ENCODE measurements at places on chromosomes 4 and X.
A peak's percentile ranks its signal among the peaks of the same experiment; 100 is the strongest.

- DNase-seq = no peak
Observed at GRCh38 chrX:46321676-46322075, 223.5 kb downstream of the ZNF674 start.

- DNase-seq = no peak
Observed at GRCh38 chr4:86870442-86871069, 21.4 kb upstream of the SLC10A6 start.

DNA sequence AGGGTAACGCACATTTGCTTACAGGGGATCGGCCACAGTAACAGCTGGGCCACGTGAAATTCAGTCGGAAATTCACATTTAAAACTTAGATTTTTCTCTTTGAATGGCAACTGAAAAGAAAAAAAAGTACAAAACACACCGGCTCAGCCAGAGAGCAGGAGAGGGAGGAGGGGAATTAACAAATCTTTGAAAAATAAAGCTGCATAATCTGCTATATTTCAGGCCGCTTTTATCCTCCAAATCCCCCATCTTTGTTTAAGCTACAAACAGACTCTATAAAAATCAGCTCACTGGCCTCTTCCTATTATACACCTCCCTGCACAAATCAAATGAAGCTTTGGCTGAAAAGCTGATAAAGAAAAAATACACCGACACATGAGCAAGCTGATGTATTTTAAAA, 169.1 kb downstream of the LDB2 start:
- no peak for DNase-seq

- no peak for DNase-seq
Observed at GRCh38 chr4:87251106-87251505, 30.7 kb upstream of the KLHL8 start.

GRCh38 chrX:12223650-12224049, 85.4 kb downstream of the FRMPD4 start:
- no peak for DNase-seq

DNA sequence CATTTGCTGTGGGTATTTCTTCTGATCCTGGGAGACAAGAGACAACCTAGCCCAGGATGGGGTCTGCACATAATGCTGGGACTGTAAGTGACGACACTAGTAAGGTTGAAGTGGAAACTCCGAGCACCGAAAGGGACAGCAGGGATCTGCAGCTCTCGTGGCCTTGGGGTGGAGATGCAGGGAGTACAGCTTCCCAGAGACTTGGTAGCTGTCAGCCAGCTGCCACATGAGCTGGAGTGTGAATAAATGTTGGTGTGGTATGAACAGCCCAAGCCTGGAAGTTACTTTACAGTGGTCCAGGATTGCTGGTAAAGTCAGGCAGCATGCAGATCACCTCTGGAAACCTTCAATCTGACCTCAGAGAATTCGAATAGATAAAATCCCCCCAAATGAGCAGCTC, 97.6 kb downstream of the FAM193A start:
- no peak for DNase-seq

GRCh38 chr4:24067367-24068193, 177.7 kb upstream of the PPARGC1A start:
- peak; percentile 5 for DNase-seq

GRCh38 chr4:158295053-158295452, 84.8 kb downstream of the TMEM144 start:
- no peak for DNase-seq

DNA sequence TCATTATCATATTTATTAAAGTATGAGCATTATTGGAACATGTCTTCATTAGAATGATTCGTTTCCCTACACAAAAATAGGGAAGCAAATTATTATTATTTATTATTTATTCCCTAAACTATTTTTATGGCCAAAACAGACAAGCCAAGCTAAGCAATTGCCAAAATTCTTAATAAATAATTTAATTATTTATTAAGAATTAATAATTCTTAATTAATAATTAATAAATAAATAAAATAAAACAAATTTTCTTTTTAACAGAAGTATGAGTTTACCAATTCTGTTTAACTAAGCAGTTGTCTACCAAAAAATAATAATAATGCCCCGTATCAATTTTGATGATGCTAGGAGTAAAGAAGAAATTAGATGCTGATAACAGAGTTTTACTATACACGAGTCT, 1080.8 kb upstream of the AGA start:
- DNase-seq = no peak

DNA sequence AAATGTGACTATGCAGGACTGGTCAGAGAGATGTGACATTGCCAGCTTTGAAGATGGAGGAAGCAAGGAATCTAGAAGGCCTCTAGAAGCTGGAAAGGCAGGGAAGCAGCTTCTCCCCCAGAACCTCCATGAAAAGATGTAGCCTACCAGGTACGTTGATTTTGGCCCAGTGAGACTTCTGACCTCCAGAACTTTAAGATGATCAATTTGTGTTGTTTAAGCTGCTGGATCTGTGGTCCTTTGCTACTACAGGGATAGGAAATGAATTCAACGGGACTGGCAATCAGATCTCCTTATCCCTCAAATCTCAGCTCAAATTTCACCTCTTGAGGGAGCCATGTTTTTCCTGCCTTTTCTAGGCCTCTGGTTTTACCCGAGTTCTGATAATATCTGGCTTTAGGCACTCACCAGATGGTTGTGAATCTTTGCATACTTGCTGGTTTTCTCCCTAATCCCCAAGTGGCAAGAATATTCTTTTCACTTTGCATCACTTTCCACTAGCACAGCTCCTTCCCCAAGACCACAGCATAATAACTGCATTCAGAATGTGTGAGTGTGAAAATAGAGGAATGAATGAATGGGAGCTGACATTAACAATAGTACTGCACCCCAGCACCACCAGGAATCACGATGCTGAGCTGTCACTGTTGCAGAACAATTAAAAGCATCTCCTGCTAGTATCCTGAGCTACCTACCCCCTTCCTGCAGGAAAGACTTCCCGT, 25.5 kb upstream of the TMSB4X start:
- DNase-seq = no peak

GRCh38 chr4:140743194-140743931, 12.8 kb downstream of the TBC1D9 start:
- no peak for DNase-seq

DNA sequence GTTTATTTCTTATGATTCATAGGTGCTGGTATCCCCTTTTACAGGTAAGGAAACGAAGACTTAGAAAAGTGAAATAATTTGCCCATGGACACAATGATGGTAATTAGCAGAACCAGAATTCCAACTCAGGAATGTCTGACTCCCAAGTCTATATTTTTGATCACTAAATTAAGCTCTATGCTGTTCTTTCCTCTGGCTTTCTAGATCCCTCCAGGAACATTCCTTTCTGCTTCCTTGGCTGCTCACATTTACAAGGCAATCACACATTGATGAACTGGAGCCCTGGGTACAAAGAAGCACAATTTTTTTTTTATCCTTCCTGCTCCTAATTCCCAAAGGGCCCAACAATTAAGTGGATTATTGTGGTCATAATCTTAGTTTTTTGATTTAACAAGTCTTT, 7.0 kb upstream of the CDKN2AIP start:
- DNase-seq = no peak

DNA sequence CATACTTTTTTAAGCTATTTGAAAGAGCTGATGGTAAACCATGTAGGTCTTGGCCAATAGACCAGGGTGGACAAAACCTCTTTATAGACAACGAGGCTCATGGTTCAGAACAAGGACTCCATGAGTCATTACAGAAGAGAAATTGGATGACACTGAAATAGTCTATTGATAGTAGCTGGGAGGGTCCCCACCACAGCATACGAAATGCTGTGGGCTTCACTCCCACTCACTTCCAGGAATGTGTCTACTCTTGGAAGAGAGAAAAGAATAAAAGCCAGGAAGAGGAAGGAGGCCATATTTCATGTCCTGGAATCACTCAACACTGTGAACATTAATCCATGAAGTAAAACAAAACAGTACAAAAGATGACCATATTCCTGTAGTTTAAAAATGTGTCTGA, 82.3 kb upstream of the MXRA5 start:
- no peak for DNase-seq

GRCh38 chr4:46993075-46994006, at the start of gene GABRA4:
TSS of gene GABRA4 (minus strand) at chr4:46993581. CDS start at chr4:46993424, 157 bp downstream.
- DNase-seq = no peak

DNA sequence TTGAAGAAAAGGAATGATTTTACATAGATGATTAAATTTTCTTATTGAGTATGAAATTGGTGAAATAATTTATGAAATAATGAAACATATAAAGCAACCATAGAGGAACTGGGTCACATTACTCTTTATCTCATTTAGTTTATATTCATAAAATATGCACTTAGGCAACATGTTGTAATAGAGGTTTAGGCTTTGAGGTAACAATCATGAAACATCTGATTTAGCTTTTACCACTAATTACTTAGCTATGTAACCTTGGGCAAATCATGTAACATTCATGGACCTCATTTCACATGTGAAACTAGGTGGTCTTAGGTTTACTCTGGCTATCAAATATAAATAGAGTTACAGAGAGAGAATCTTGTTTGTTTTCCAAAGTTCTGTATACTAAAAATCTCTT, 54.5 kb upstream of the SMARCA5 start:
- no peak for DNase-seq

- no peak for DNase-seq
Observed at GRCh38 chr4:93760284-93760683, 68.3 kb upstream of the ATOH1 start.

GRCh38 chr4:139848028-139848427, 182.4 kb downstream of the MGST2 start:
- DNase-seq = no peak

- no peak for DNase-seq
Observed at GRCh38 chr4:153916273-153916755, 127.4 kb upstream of the SFRP2 start.

DNA sequence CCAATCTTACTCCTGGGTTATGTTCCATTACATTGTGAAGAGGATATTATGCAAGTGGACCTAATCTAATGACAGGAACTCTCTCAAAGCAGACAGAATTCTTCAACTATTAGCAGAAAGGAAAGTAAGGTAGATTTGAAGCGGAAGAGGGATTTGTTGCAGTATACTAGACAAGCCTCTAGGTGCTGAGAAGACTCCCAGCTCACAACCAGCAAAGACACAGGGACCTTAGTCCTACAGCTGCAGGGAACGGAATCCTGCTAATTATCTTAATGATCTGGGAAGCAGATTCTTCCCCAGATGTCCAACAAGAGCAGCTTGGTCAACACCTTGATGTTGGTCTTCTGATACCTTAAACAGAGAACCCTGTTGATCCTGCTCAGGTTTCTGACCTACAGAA, 73.6 kb downstream of the STK32B start:
- no peak for DNase-seq

DNA sequence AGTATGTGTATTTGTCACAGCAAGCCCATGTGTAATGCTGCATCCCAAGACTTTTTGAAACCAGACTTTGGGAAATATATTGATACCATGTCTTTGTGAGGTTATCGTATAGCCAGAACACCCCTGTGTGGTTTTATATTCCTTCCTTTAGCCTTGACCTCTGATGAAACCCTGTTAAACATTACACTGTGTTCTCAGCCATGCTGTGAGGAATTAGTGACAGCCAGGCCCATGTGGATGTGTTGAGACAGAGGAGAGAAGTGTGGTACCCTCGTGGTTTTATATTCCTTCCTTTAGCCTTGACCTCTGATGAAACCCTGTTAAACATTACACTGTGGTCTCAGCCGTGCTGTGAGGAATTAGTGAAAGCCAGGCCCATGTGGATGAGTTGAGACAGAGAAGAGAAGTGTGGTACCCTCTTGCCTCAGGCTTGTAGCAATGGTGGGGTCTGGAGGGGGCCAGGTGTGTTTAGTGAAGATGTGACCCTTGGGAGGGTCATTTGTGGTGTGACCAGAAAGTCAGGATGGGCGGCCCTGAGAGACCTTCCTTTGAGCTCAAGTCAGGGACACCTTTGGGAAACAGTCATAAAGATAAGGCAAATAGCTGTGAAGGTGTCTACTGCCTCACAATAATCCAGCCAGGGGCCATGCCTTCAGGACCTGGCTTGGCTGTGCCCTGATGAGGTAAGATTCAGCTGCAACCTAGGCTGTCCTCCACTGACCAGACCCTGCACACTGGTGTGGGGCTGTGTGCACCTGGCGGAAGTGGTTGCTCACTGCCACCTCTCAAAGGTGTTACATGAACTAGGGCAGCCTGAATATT, 110.0 kb downstream of the IRF2 start:
- DNase-seq = no peak

DNA sequence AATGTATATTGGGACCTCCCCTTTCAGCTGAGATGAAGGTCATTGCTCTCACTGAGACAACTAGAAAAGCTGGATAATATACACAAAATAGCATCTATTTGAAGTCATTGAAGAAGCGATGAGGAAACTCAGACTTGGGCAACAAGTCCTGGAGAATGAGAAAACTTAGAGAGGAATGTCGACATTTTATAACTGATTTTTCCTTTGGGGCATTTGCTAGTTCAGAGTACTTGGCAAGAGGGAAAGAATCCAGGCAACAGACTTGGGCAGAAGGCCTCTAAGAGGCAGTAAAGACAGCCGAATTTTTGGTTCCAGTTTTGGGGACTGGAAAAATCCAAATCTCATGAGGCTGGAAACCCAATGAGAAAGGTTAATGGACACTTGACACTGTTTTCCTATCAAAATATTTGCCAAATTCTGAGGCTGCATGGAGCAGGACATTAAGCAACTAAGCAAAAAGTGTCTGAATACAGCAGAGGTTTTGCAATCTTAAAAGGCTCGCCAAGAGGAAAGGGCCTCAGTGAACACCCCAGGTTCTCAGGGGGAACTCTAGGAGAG, 21.0 kb upstream of the ANXA5 start:
- DNase-seq = no peak

- no peak for DNase-seq
Observed at GRCh38 chr4:152089584-152089983, 328.8 kb upstream of the GATB start.

GRCh38 chr4:150679018-150679764, 97.2 kb downstream of the MAB21L2 start:
- no peak for DNase-seq

GRCh38 chr4:83961575-83961974, 425.7 kb downstream of the GPAT3 start:
- DNase-seq = no peak

- no peak for DNase-seq
Observed at GRCh38 chr4:143046454-143046853, 138.3 kb upstream of the USP38 start.

DNA sequence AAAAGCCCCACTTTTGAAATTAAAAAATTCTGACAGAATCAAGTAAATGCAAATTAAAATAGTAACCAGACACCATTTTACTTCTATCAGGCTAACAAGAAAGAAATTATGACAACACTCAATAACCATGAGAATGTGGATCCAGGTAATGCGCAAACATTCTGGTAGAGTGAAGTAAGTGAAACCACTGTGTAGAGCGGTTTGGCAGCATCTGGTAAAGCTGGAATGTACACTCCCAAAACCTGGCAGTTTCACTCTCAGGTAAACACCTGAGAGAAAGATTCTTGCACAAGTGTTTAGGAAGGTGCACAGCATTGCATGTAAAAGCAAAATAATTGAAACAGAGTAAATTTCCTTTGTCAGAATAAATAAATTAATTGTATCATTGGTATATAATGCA, 81.8 kb downstream of the TRIML1 start:
- no peak for DNase-seq

- DNase-seq = no peak
Observed at GRCh38 chr4:52251864-52252263, 200.8 kb downstream of the SPATA18 start.

All from astrocyte of the cerebellum (primary cell).